IPS DF 19.7 (cell line): ENCODE measurements at places on chromosomes 1 and 21.

- no peak for DNase-seq
These were observed 177.7 kb downstream of the VAV3 start for GRCh38 chr1:107787299-107787698.

DNA sequence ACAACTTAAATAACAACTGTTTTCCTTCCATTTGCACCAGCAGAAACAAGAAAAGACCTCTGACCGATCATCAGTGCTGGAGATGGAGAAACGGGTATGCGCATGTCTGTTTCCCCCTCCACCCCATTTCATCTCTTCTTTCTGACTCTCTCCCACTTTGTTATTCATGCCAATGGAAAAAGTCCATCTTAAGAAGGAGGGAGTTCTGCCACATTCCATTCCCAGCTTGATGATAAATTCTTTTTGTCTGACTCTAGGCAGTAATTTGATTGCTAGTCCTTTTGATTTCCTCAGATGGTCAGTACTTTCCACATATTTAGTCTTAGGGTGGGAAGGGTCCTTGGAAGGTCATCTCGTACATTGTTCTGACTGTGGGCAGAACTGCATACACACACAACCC, 142.5 kb downstream of the SYT2 start:
- peak; percentile 82 for DNase-seq

- peak; percentile 20 for DNase-seq
These were observed 38.5 kb upstream of the EFCAB14 start for GRCh38 chr1:46757247-46757955.

- no peak for DNase-seq
These were observed 83.7 kb downstream of the TNFSF18 start for GRCh38 chr1:172966844-172967540.

- DNase-seq, result no peak
These were observed 35.8 kb downstream of the PLEKHA6 start for GRCh38 chr1:204323887-204324286.

DNA sequence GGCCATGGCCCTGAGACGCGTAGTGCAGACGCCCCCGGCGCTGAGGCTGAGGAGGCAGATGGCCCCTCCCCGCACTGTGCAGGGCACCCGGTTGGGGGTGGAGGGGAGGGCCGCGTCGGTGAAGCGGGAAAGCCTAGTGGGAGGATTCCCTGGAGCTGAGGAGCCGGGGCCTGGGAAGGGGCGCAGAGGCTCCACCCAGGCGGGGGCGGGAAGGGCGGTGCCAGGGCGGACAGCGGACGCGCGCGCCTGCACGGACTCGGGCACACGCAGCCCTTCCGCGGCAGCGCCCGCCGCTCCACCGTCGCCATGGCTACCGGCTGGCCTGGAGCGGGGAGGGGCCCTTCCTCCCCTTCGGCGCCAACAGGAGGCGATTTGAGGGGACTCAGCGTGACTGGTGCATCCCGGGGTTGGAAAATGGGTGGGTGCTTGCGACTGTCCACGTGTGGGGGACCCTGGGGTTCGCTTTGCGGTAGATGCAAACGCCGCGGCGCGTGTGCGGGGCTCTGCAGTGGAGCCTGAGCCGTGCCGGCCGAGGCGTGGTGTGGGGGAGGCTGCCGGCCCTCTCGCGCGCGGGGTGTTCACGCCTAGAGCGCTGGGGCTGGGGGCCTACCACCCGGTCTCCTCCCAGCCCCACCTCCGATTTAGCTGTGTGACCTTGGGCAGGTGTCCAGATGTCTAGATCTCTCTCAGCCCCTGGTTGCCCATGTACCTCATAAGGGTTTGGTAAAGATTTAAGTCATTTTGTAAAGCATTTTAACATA, 35.1 kb downstream of the PTPRF start:
- no peak for DNase-seq

DNA sequence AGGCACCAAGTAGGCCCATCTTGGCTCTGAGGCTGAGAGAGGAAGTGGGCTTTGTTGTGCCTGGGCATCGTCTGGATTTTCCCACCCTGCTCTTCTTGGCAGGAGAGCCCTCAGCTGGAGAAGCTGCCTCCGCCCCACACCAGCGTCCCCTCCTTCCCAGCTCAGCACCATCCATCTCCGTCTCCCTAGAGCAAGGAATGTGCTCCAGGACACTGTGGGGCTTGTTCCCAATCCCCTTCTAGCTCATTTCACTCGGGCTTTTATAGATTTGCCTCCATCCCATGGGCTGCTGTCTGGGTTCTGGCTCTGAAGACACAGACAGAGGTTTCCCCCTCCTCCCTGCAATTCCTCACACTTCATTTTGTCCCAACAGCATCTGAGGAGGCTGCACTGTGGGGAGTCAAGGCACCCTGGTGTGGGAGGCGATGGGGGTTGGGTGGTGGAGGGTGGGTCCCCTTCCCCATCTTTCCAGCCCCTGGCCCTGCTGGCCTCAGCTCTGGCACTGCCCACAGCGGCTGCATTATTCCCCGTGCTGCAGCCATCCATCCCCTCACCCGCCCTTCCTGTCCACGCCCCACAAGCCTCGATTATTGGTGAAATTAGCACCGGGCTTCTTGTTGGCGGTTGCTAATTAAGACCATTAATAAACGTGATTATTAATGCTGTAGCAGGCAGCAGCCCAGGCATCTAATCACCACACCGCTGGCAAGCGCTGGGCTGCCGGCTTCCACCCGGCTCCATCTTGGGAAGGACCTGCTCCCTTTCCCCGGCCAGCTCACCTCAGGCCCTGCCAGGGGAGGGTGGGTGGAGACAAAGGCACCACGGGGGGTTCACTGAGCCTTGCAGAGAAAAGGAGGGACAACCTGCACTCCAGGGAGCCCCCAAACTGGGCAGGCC, 21.7 kb downstream of the RHBG start:
- no peak for DNase-seq

DNA sequence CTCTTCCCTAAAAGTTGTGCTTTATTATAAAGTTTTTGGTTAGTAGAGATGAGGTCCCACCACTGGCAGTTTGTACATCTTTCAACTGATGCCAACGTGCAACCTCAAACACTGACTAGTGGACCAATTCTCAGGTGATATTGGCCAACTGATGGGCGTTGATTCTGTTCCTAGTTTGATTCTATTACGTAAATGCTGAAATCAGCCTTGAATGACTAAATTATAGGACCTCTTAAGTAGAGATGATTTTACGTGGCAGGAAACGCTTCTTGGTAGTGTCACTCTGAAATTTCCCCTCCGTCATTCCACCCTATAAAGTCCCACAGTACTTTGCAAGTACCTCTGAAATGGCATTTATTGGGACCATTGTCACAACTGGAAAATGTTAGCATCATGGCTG, 8.8 kb upstream of the FNDC7 start:
- no peak for DNase-seq

DNA sequence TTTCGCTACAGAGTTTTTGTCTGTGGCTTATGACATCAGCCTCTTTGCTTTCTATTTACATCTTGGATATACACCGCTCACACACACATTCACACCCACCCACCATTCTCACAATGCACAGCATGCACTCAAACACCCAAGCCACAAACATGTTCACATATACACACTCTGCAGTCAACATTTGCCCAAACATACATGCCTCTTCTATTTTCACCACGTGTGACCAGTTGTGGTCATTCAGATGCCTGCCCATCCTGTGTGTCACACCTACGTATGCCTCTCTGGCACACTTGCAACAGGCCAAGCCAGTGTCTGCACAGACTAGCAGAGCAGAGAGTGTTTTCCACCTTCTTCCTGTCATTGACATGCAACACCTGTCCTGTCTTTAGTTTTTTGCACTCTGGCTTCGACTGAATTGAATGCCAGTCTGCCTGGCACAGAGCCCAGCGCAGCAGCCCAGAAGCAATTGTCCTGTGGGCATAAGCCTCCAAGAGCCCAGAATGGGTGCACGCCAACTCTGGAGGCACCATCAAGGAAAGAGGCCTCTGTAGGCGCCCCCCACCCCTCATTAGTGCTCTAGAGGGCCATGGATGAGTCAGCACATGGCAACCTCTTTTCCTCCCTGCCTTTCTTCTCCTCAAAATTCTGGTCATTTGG, 37.7 kb upstream of the LRRN2 start:
- DNase-seq, result no peak

- no peak for DNase-seq
These were observed 37.3 kb downstream of the OLFM3 start for GRCh38 chr1:101959456-101959855.

- peak; percentile 64 for DNase-seq
These were observed 12.3 kb downstream of the CLCNKB start for GRCh38 chr1:16055613-16056520.

GRCh38 chr1:5908461-5909375, 83.5 kb downstream of the NPHP4 start:
- DNase-seq, result no peak

- DNase-seq, result no peak
These were observed at the start of gene S100A5 for GRCh38 chr1:153540394-153541361. S100A5 (minus strand) TSS chr1:153540934; CDS start chr1:153540191, 743 bp downstream.

DNA sequence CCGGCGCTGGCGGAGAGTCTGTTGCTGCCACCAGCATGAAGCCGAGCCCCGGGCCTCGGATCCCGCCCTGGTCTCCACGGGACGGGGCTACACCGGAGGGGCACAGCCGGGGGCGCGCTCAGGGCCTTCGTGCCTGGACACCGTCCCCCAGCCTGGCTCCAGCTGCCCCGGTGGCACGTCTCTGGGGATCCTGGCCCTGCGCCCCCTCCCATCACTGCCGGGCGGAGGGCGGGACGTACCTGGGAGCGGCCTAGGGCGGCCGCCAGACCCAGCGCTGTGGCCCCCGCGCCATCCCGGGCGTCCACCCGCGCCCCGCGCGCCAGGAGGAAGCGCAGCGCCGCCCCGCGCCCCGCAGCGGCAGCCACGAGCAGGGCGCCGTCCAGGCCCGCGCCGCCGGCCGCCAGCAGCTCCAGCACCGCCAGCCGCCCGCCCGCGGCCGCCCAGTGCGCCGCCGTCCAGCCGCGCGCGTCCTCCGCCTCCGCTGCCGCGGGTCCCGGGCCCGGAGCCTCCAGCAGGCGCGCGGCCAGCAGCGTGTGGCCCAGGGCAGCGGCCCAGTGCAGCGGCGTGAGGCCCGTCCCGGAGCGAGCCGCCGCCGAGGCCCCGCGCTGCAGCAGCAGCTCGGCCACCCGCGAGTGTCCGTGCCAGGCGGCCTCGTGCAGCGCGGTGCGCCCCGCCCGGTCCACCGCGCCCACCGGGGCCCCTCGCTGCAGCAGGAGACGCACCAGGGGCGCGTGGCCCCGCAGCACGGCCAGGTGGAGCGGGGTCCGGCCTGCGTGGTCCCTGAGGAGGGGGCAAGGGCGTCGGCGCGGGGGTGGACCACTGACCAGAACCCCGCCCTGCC, 1.0 kb downstream of the ANKRD65 start:
- DNase-seq, result no peak

- DNase-seq, result no peak
These were observed 91.7 kb upstream of the IVNS1ABP start for GRCh38 chr1:185408700-185409270.

DNA sequence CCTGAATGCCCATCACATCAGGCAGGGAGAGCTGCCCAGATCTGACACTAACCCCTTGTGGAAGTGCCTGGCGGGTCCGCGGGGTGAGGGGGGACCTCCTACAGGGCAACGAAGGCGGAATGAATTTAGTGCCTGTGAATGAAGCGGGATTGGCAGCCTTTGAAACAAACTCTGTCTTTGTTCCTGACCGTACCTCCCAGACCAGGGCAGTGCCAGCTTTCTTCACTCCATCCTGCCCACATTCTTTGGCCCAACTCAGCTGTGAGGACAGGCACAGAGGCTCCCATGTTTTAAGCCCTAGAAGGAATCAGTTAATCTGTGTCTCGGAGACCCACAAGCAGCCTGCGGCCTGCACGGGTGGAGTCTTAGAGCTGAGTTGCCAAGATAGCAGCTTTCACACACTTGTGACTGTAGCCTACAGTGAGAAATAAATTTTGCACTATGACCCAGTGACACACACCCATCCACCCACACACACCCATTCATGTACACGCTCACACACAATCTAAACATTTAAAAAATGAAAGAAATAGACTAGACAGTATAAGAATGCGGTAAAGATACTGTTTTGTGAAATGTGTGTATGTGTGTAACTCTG, 60.1 kb upstream of the USP24 start:
- no peak for DNase-seq
